ENCODE measurements at places on chromosomes 7 and 10.

- peak; percentile 89 for DNase-seq
These were observed 45.6 kb upstream of the CFAP46 start for GRCh38 chr10:132987671-132988571.

DNA sequence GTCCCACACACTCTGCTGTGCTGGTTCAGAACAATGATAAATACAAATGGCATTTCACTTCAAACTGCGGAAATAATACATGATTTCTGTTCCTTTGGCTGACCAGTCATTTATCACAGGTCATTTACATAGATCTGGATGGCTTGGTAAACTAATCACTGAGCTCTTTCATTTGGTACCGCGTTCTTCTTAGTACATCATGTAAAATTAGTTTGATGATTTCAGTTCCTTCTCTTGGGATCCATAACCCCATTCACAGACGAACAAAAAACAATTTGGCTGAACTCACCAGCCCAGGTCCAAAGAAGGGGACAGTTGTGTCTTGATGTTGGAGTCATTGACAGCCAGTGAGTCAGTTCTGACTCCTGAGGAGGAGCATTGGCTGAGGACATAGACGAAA, 689.8 kb downstream of the INHBA start:
- peak; percentile 54 for DNase-seq

GRCh38 chr10:10293041-10293440, 724.6 kb upstream of the CELF2 start:
- no peak for DNase-seq

- no peak for DNase-seq
These were observed 225.5 kb downstream of the KLF6 start for GRCh38 chr10:3559527-3559926.

DNA sequence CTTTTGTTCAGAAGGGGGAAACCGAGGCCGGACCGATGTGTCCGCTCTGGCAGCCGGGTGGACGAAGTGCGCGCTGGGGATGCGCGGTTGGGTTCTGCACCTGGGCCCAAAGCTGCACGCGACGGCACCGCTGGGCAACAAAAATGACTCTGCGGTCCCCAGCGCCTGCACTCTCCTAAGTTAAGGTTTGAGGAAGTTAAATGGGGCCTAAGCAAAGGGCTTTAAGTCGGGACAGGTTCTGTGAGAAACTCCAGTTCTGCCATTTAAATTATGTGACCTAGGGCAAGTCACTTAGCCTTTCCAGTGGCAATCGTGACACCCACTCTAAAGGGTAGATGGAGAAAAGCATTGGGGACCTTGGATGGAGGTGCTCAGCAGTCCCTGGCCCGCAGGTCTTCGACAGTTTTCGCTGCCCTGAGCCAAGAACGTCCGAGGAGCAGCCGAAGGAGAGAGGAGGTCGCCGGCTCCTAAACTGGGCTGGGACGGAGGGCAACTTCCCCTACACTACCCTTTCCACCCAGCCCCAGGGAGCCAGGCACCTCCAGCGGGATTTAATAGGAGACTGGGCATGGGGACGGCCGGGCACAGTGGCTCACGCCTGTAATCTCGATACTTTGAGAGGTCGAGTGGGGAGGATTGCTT, 534 bp upstream of the ACBD5 start:
- peak; percentile 5 for DNase-seq

- DNase-seq: no peak
These were observed 81.9 kb upstream of the FRMD4A start for GRCh38 chr10:14412624-14413023.

DNA sequence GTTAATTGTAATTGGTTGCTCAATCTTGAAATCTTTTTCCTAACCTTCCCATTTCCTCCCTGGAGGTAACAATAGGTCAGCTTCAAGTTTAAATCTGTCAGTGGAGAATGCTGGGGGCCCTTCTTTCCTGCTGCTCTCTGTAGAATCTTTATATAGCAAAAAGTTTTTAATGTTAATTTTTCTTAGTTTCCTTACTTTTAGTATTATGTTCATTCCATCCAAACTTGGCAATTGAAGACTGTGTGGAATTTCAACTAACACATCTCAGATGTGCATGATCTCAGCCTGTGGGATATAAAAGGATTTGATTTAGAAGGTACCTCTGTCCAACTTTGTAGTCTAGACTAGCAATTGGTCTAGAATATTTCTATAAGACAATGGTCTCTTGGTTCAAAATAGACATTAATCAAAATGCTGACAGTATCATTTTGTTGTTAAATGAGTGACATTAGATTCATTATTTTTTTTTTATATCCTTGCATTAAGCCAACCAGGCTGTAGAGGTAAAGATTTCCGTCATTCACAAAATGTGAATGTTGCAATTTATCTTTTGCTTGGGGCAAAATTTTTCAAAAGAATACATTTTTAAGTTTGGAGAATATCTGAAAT, 100.4 kb upstream of the SEMA3A start:
- DNase-seq: no peak

DNA sequence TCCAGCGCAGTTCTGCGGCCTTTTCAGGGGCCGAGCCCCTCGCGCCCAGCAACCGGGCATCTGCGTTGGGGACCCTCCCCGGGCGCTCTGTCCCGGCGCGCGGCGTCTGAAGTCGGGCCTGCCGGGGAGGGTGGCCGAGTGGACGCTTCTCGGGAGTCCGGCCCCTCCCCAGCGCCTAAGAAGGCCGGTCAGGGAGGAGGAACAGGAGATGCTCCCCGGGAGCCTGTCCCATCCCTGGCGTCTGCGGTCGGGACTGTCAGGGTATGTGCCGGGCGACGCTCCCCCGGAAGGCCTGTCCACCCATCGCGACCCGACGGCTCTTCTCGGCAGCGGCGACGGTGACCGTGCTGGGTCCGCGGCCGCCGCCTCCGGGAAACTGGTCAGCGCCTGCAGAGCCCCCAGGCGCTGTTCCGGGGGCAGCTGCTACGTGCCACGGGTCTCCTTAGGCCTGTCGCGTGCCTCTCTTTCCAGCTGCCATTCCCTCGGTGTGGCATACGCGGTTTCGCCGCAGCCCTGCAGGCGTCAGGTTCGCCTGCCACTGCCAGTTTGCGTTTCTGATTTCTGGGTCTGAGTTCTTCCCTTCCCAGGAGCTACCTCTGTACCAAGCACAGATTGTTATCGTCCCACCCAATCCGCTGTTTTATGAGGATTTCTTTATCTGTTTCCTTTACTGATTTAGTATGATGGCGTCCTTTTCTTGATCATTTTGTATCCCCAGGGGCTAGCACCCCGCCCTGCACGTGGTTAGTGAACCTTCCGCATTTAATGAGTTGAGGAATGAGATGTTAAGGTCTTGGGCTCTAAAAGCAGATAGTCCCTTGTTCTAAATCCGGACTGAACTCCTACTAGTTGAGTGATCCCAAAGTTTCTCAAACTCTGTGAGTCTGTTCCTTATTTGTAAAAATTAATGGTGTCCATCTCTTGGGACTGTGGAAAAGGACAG, 782 bp downstream of the IFIT5 start:
- peak; percentile 21 for DNase-seq

GRCh38 chr7:47488969-47489342, 93.0 kb downstream of the TNS3 start:
- no peak for DNase-seq

GRCh38 chr7:127536394-127536691, 49.1 kb downstream of the GCC1 start:
- DNase-seq: no peak

DNA sequence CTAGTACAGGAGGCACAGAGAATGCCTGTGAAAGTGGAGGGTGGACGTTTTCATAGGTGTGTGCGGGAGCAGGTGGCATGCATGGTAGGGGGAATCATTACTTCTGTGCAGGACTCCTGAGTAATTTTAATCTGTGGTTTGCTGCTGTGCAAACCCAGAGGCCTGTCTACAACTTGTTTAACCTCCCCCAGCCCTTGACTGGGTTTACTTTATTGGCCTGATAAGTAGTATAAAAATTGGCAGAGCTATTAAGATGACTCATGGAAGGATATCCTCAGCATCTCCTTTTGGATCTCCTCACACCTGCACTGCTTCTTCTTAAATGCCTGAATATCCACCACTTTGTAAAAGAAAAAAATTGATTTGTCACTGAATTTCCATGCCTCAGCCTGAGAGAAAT, 104.8 kb downstream of the AUTS2 start:
- peak; percentile 65 for DNase-seq

- DNase-seq: peak; percentile 20
These were observed 83.6 kb downstream of the KCNMA1 start for GRCh38 chr10:77553966-77554365.

- no peak for DNase-seq
These were observed 139.3 kb downstream of the C1GALT1 start for GRCh38 chr7:7321681-7322080.

GRCh38 chr10:44949915-44950314, 9.7 kb upstream of the RASSF4 start:
- DNase-seq: no peak

- peak; percentile 81 for DNase-seq
These were observed 115.8 kb downstream of the THSD7A start for GRCh38 chr7:11716185-11716584.

DNA sequence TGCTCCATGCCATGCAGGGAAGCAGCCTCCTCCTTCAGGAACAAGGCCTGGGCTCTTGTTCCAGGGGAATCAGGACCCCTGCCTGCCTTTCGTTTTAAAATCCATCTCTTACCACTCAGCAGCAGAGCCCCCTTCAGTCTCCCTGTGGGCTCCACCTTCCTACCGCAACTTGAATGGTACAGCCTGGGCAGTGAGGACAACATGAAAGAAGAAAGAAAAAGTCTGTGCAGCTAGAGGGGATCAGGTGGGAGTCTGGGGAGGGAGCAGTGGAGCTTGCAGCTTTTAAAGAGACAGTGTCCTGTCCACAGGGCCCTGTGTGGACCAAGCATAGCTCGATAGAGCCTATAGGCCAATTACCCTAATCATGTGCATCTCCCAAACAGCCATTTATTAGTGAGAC, 3.7 kb downstream of the PLXNA4 start:
- no peak for DNase-seq

- DNase-seq: no peak
These were observed 161.1 kb downstream of the FAM107B start for GRCh38 chr10:14613588-14613920.

- DNase-seq: no peak
These were observed 118.7 kb upstream of the SEC61G start for GRCh38 chr7:54877683-54878082.

DNA sequence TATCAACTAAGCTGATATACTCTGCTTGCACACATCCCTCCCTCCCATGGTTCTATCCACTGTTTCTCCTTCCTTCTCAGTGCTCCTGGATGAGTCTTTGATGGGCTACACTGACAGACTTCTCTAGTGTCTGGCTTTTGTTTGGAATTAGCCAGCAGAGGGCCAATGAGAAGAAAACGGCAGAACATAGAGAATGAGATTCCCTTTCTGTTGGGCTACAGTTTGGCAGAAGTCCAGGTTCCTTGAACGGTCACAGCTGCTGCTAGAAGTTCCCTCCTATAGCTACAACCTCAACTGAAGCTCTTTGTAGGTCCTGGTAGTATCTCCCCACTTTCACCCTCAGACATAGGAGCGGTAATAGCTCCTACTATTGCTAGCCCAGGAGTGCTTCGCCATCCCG, 251.1 kb upstream of the LRRN3 start:
- DNase-seq: peak; percentile 8

- no peak for DNase-seq
These were observed 597.8 kb upstream of the MGMT start for GRCh38 chr10:128869101-128869749.

DNA sequence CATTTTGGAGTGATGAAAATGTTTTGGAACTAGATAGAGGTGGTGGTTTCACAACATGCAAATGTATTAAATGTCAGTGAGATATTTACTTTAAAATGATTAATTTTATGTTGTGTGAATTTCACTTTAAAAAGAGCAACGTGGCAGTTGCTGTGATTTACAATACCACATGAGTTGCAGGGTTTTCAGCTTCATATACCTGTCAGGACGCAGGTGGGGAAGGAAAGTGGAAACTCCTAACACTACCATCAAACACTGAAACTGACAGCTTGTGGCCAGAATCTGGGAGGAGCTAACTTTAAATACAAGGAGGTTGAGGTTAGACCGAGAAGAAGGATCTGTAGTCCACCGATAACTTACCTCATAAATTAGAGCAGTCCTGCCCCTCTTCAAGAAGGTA, 168.9 kb upstream of the TMEM72 start:
- DNase-seq: peak; percentile 73

- DNase-seq: no peak
These were observed 247.7 kb upstream of the PPP2R2D start for GRCh38 chr10:131653140-131653539.

GRCh38 chr10:22310928-22311327, 5.3 kb upstream of the COMMD3 start:
- no peak for DNase-seq

GRCh38 chr10:132884691-132885271, 57.6 kb downstream of the CFAP46 start:
- no peak for DNase-seq

DNA sequence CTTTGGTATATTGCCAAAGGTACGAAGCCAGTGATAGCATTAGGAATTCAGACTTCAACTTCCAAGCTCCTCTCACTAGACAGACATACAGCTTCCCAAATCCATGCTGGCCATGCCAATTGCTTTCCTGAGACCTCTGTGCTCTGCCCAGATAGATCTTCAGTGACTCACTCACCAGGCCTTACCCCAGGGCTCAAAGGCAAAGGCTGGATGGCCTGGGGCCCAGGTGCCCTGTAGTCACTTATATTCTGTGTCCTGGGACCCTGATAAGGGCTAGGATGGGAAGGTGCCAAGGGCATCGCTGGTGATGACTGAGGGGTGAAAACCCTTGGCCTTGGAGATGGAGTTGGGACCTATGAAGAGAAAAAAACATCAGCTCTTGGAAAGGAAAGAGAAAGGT, 27.7 kb downstream of the WNT8B start:
- no peak for DNase-seq

DNA sequence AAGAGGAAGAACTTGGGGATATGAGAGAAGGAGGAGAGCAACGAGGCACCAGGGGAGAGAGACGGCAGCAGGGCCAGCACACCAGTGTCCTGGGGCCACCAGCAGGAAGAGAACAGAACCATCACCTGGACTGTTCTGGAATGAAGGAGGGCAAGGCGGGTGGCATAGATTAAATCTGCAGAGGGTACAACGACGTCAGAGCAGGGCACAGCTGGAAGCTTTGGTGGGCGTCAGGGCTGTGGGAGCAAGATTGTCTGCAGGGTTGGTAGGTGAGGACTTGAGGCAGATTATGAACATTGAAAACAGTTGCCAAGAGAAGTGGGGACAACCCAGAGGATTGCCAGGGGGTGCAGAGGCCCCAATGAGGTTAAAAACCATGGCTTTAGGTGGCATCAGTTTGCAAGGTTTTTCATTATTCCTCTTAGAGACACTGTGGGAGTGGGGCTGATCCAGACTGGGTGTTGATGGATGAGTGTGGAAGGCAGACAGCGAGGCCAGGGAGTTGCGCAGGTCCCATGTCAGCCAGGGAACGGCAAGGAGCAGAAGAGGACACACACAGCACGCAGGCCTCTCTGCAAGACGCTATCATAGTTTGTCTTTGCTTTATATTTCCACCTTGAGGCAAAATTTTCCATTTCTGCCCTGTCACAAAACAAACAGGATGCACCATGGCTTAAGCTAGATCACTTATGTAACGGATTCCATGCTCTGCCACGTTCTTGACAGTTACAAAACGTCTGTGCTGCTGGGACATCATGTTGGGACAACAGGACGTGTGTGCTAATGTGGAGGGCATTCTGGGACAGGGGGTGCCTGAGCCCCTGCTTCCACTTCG, 52.5 kb upstream of the LEP start:
- no peak for DNase-seq

- no peak for DNase-seq
These were observed 44.8 kb upstream of the DKK1 start for GRCh38 chr10:52269233-52269632.

- DNase-seq: no peak
These were observed 449.7 kb upstream of the KLF6 start for GRCh38 chr10:4234661-4235060.

Data from astrocyte (in vitro differentiated cells and primary cell).